ENCODE measurements at places on chromosomes 1 and 21. TPM values are rescaled to one million over a fixed set of nuclear protein-coding genes. Genes with fewer than 3 reads are reported as not detected.

DNA sequence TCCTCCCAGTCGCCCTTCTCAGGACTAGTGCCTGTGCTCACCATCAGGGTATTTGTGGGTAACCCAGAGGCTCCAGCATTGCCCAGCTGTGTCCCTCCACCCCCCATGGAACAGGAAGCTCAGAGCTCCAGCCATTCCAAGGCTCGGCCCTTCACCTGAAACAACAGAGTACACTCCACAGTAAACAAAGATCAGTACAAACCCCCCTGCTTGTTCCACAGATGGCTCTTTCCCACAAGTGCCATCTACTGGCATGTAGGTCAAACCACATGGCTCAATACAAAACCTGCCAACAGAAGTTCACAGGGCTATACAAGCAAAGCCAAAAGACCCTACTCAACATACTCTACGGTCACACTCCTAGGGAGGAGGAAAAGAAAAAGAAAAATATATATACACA is 258.7 kb downstream of the AGBL4 start:
- DNase-seq, result no peak

DNA sequence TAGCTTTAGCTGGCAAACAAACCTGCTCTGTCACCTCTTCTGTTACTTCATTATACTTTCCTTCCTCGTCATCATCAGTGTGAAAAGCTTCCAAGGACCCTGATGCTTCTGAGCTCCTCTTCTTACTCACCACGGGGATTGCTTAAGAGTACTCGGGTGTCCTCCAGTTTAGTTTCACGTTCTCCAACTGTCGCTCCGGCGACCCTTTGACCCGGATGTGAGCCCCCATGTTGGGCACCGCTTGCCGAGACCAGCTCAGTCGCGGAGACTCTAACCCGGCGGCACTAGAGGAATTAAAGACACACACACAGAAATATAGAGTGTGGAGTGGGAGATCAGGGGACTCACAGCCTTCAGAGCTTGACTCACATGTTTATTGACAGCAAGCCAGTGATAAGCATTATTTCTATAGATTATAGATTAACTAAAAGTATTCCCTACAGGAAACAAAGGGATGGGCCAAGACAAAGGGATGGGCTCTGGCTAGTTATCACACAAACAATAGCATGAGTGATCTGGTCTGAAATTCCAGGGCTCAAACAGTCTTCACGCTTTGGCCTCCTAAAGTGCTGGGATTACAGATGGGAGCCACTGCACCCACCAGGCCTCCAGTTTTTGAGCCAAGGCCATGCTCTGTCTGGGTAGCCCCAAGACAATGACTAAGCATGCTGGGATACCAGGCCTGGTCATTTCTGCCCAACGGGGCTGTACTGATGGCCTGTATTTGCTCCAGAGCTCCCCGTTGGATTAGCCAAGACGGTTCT is 30.1 kb upstream of the ENO1 start:
- no peak for DNase-seq

GFI1 gene
- total RNA-seq, result not detected

GRCh38 chr1:72482736-72483413 is 200.5 kb upstream of the NEGR1 start:
- no peak for DNase-seq

ERICH3 gene
- not detected for total RNA-seq

- DNase-seq, result no peak
Observed at GRCh38 chr1:33852711-33853110, 11.2 kb upstream of the HMGB4 start.

- DNase-seq, result no peak
Observed at GRCh38 chr1:41348394-41348793, 12.8 kb upstream of the FOXO6 start.

CCDC27 gene
- not detected for total RNA-seq

DNA sequence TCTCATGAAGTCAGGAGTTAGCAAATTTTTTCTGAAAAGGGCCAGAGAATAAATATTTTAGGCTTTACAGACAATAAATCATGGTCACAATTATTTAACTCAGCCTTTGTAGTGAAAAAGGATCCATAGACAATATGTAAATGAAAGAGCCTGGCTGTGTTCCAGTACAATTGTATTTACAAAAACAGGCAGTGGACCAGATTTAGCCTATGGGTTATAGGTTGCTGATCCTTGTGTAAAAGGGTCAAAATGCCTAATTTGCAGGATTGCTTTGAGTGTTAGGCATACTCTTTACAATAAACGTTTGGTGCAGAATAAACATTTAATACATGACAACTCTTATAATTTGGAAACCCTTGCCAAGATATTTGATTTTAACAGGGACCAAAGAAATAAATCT is 6.5 kb downstream of the SLAMF7 start:
- no peak for DNase-seq

SLC35D1 gene
- total RNA-seq, result 4.4 TPM

DNA sequence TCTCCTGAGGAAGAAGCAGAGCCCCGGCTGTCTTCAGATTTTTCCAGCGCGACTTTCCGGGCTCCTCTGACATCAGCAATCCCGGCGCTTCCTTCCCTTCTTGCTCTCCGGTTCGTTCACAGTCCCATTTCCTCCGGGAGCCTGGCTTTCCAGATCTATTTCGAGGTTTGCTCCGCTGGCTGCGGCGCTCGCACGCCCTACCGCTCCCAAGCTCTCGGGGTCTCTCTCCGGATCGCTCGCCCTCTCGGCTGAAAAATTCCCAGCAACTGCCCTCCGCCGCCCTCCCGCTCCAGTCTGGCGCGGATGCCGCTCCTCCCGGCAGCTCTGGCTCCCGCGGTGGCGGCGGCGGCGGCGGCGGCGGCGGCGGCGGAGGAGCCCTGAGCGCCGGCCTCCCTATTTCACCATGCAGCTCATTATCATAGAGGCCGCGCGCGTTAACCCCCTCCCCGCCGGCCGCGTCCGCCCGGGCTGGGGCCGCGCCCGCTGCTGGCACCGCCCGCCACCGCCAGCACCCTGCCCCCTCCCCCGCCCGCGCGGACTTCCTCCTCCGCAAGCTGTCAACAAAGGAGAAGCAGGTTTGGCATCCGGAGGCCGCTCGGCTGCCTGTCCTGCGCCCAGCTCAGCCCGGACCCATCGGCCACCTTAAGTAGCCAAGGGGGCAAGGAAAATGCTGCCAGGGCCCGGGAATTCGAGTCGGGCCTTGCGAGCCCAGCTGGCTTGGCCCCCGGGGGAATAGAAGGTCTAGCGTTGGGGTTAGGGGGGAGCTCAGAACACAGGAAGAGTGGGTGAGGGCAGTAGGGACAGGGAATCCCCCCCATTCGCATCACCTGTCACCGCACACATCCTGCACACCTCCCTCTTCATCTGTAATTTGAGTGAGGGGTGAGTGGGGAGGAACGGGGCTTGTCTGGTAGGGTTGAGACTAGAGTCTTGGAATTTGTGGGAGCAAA is at the start of gene PLXNA2:
Gene PLXNA2, minus strand, starts transcription at position 418 of the 950 bp plus-strand sequence. CDS start 26,462 bp downstream, outside the sequence.
- peak; percentile 82 for DNase-seq

GRCh38 chr1:2991753-2992495 is 29.3 kb upstream of the ACTRT2 start:
- DNase-seq, result no peak

- peak; percentile 78 for DNase-seq
Observed at GRCh38 chr1:33255347-33256220, 708 bp upstream of the ZNF362 start.

KIF2C gene
- 13.3 TPM for total RNA-seq
